ENCODE measurements at places on chromosomes 6 and 20.

- no peak for DNase-seq
These were observed 119.1 kb upstream of the CD93 start for GRCh38 chr20:23205211-23205610.

- no peak for DNase-seq
These were observed 28.6 kb downstream of the DIDO1 start for GRCh38 chr20:62897666-62898065.

DNA sequence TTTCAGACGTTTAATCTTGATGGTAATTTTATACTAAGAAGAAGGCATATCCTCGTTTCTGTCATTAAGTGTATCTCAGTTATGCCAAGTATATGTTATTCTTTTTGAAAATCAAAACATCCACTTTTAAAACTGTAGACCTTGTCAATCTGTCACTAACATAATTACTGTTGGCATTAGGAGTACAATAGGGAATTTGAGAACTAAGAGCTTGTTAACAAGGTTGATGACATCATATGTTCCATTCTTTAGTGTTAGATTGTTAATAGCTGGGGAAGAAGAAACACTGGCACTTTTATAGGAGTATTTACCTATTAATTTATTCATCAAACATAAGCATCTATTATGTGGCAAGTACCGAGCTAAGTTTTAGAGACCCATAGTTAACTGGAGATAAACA lies 76.2 kb downstream of the MAP3K4 start:
- no peak for DNase-seq

- no peak for DNase-seq
These were observed 141.2 kb downstream of the CDK19 start for GRCh38 chr6:110674096-110674495.

DNA sequence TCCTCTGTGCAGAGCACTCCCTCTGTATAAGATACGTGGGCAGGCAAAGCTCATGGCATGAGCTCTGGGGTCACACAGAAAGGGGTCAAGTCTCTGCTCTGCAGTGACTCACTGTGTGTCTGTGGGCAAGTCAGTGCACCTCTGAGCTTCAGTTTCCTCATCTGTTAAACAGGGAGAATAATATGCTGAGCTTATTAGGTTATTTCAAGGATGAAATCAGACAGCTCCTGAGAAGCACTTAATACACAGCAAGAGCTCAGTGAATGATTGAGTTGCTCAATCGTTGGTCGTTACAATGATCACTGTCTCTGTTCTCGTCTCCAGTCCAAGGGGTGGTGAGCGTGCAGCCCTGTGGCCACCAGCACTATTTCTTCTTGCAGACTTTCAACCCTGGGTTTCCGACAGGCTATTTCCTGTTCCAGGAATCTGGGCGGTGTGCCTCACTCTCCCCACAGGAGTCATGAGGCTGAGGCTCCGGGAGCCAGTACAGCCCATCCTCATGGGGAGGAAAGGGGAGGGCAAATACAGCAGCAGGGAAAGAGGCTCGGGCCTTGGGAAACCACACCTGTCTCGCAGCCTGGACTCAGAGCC lies 28.9 kb downstream of the KIAA1755 start:
- DNase-seq: no peak

- DNase-seq: no peak
These were observed 62.0 kb upstream of the CD83 start for GRCh38 chr6:14055541-14055940.

DNA sequence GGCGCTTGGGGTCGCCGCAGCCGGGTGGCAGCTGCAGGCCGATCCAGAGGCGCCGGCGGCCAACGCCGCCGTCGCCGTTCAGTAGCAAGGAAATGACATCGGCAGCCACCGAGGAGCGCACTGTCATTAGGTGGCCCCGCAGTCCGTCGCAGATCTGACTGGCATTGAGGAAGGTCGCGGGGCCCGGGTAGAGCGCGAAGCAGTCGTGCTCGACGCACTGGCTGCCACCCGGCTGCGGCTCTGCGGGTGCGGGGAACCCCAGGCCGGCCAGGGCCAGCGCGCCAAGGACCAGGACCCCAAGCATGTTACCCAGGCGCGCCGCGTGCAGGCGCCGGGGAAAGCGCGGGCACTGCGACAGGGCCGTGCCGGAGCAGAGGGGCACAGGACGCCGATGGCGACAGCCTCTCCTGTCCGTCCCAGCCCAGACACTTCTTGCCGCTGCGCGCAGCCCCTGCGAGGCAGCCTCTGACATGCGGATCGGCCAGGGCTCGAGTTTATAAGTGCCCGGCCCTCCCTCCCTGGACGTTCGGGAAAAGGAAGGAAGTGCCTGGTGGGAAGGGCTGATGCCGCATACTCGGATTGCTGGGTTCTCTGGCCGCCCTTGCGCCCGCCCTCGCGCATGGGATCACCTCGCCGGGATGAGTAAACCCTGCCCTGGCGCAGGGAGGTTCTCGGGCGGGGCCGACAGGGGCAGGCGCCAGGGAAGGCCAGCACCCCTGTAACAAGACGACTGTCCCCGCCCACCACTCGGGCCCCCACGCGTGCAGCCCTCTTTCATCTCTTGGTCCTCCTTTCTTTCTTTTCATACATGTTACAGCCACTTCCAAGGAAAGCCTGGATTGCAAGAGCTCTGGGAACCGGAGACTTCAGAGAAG lies at the start of gene THBD:
THBD (minus strand) TSS at position 472 of the 875 bp plus-strand sequence; CDS start at position 304, 168 bp downstream.
- DNase-seq: peak; percentile 51

DNA sequence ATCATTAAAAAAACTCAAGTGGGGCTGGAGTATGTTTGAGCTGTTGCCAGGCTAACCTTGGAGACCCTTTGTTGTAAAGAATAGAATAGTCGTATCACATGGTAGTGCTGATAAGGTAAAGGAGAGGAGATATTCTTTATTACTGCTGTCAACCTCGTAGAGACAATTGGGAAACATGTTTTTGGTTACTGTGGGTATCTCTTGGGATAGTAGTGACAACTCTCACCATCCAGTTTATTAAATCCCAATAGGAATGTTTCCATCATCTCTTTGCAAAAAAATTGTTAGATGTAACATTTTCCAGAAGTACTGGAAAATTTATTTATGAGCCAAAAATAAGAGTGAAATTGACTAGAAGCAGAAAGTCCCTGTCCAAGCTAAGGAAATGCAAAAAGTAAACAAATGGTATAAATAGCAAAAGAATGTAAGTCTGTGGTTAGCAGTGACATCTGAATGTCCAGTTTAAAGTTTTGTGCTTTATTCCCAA lies 829.3 kb upstream of the CITED2 start:
- DNase-seq: no peak

GRCh38 chr6:16311763-16312162 lies 73.4 kb downstream of the GMPR start:
- DNase-seq: no peak

DNA sequence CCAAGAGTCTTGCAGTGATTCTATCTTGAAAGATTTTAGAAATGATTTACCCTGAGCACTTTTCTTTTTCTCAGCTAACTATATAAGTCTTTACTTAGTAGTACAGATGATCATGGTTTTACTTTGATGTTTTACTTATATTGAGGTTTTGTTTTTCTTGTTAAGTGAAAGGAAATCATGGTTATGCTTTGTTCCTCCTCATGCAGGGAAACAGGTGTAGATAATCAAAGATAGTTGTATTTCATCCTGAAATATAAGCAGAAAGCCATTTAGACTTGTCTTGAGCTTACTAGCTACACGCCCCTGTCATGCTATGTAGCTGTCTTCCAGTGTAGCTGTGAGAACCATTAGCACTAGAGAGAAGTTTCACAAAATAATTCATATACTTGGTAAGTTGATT lies 113.9 kb downstream of the HIVEP1 start:
- DNase-seq: no peak

GRCh38 chr6:64504503-64504902 lies 868.9 kb downstream of the PHF3 start:
- no peak for DNase-seq

DNA sequence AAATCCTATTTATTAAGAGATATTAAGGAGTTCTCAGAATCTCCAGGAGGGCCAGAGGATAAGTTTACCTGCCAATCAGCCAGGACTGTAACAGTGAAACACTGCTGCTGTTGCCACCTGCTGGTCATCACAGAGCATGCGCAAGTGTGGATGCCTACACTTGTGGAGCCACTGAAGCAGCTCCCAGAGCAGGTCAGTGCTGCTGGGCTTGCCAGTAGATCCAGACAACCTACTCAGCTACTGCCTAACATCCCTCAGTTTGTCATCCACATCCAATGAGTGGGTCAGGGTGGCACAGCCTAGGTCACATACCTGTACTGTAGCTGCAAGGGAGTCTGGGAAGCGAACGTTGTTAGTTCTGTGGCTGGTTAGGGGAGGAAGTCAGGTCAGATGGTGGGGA lies 18.3 kb upstream of the NHSL1 start:
- DNase-seq: peak; percentile 35

GRCh38 chr6:21158149-21158548 lies 435.4 kb upstream of the SOX4 start:
- DNase-seq: no peak

DNA sequence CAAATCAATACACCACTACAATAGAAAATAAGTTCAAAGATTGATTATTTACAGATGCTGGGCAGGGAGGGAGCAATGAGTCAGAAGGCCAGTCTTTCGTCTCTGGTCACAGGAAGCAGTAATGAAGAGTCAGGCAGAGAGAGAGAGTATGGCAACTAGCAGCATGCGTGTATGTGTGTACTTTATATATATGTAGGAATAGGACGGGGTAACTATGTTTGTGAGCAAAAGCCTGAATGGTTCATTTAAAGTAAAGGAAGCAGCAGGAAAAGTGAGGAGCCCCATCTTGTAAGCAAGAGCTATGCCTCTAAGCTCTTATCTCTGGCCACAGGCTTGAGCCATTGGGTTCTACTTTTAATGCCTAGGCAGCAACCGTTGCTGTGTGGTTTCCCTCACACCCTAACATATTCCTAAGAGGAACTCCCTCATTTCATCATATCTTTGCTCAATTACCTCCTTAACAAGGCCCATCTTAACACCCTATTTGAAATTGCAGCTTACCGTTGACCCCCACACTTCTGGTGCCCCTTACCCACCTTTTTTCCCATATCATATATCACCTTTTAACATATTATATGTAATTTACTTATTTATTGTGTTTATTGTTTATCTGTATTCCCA lies 66.6 kb downstream of the AFG1L start:
- no peak for DNase-seq

DNA sequence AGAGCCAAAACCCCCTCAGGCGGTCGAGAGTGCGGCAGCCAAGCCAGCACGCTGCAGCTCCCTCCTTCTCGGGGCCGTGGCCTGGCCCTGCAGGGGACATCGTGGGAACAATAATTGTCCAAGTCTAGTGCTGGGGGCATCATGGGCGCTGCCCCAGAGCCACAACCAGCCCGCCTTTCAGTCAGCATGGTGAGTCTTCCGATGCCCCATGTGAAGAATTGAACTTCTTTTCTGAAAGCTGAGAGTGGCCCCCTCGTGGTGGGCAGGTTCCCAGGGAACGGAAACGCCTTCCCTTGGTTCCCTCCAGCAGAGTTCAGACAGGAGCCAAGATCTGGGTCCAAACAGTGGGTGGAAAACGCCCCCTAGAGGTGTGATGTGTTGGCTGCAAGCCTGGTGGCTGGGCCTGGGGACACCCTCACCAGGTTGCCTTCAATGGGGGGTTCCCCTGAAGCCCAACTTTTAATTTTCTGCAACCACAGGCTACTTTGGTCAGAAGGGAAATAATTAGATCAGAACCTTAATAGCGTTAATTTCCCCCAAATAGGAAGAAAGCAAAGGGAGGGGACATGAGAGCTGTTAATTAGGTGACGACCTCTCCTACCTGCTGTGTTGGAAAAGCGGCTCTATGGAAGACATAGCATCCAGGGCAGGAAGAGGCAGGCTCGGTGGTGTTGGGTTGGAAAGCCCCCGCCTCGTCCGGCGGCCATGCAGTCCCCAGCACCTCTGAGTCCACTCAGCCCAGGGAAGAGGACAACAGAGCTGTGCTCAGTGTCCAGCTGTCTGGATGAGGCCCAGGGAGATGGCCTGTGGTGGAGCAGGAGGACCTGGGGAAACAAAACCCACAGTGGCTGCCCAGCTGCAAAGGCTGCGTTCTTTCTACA lies 4.7 kb upstream of the MRGBP start:
- DNase-seq: peak; percentile 77

DNA sequence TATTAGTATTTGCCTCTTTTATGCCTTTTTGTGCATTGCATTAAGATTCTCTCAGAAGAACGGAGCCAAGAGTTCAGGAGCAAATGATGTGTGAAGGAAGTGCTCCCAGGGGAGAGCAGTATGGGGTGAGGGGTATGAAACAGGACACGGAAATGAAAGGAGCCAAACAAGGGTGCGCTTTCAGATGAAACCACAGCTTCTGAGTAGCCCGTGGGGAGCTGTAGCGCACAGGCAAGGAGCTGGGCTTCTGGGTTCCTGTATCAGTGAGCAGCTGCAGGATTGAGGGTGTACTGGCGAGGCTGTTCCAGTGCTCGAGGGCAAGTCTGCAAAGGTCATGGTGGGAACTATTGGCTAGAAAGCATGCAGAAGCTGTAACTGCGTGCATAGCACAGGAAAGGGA lies 25.4 kb downstream of the ANKEF1 start:
- DNase-seq: no peak

DNA sequence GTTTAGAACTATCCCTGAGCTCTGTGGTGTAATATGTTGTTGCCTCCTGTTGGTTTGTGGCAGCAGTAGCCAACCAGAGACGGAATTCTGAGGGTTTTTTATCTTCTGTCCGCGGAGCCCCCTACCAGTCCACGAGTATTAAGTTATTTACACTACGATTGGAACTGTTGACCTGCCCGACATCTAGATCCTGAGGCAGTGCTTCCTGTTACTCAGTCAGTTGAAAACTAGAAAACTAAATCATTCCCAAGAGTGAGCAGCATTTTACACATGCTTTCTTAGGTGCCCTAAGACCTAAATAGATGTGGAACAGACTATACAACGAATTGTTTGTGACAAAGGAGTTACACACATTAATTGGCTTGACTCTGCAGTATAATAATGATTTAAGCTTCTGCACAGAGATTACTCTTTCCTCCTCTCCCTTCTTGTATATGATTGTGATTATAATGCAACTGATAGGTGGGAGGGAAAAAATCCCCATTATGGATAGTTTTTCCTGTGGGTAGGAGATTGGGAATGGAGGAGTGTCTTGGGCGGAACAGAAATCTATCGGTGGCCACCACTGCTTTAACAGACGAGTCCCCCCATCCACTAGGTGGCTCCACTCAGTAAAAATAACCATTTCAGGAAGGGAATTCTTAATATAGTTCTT lies 1.7 kb downstream of the LOC128125822 start:
- peak; percentile 12 for DNase-seq
